Kidney (tissue), 22 donors: ENCODE measurements at places on chromosomes 3 and 15.

DNA sequence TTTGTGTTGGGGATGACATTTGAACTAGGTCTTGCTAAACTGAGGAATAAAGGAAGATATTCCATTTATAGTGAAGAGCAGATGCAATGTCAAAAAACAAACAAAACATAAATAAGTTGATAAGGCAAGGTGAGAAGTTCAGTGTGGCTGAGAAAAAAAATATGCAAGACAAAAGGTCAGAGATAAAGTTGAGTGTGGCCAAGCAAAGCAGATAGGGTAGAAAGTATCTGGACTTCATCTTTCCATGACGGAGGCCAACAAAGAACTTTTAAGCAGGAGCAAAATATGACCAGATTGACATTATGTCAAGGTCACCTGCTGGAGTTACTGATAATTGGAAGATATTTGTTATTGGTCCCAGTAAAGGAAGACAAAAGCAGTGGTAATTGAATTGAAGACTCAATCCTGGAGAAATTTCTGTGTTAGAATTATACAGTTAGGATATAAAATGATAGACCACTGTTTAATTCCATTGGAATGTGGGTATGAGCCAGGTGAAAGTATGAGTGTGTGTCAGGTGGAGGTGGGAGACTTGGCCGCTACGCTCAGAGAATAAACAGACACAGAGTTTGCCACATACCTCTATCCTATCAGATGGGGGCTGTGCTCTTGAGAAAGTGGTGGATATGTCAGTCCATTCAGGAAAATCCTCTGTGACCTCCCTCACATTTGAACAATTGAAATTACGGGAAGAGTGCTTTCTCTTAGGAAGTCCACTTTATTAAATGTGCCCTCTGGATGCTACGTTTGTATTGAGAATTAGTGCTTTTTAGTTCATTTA lies 28.1 kb downstream of the ADIPOQ start:
- DNase-seq = no peak

GRCh38 chr3:79651536-79652065 lies 116.2 kb downstream of the ROBO1 start:
- DNase-seq = no peak

DNA sequence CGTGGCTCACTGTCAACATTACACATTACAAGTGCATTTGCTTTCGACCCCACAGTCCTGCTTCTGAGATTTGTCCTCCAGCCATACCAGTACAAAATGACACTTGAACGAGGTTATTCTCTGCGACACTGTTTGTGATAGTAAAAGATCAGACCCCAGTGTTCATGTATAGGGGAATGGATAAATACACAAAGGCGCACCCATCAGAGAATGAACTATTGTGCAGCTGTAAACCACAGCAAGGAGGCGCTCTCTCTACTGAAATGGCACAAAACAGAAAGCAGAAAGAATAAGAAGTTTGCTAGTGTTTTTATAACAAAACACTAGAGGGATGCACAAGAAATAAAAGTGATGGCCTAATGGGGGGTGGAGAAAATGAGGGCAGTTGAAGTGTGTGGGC lies 4.9 kb upstream of the CHSY1 start:
- DNase-seq = no peak

GRCh38 chr3:20073683-20074082 lies 33.4 kb downstream of the KAT2B start:
- no peak for DNase-seq

DNA sequence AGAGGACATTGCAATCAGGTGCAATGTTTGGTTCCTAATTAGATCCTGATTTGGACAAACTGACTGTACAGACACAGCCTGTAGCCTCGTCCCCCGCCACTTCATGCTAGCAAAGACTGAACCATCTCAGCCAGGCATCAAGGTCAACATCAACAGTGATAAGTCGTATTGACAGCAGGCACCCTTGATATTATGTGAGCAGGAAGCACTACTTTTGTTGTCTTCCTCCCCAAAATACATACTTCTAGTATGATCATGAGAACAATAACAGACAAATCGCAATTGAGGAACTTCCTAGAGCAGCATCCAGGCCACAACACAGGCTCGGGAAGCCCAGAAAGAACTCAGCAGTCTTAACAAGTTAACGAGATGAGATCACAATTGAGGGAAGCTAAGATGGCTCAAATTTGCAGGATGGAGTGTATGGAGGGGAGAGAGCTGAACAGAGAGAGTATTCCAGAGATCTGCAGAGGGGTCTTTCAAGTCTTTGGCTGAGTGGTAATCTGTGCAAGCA lies 20.4 kb downstream of the TGM5 start:
- DNase-seq = no peak

DNA sequence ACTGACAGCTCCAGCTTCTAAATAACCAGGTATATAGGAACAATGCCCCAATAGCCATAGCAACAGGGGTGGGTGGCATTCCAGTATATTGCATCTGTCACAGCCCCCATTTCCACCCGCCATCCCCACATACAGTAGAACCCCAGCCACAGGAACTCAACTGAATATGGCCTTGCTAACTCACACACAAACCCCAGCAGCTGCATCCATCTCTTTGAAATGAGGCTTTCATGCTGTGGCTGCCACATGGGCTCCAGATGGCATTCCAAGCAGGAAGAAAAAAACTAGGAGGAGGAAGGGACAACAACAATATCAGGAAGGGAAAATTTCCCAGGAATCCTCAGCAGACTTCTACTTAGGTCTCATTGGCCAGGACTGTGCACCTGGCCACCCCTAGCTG lies 54.6 kb downstream of the CCR3 start:
- no peak for DNase-seq

GRCh38 chr15:69841113-69841828 lies 256.4 kb downstream of the TLE3 start:
- DNase-seq = peak; percentile 78

GRCh38 chr15:97234851-97235610 lies 725.5 kb upstream of the ARRDC4 start:
- peak; percentile 94 for DNase-seq

- no peak for DNase-seq
These were observed 6.2 kb downstream of the NDUFAF1 start for GRCh38 chr15:41396111-41396510.

- DNase-seq = peak; percentile 3
These were observed 83.7 kb downstream of the SEC22A start for GRCh38 chr3:123285479-123285878.

GRCh38 chr15:44501768-44502366 lies 35.1 kb upstream of the EIF3J start:
- peak; percentile 53 for DNase-seq

- DNase-seq = no peak
These were observed 382.9 kb downstream of the GABRG3 start for GRCh38 chr15:27353856-27354255.

DNA sequence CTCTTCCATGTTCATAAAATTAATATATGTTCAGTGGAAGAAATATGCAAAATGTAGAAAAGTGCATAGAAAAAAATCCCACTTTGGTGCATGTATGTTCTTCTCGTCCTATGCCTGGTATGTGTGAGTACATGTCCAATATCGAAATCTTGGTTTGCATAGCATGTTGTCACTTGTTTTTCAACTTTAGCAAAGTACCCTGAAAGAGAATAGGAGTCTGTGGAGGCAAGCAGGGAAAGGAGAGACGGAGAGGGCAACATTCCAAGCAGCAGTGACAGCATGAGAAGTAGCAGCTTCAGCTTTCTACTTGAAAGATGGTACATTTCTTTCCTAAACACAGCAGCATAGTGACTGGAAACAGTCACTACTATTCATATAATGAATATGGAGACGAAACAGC lies 56.8 kb upstream of the CACNA2D3 start:
- no peak for DNase-seq

- no peak for DNase-seq
These were observed at the start of gene C3orf20 for GRCh38 chr3:14674841-14675240. C3orf20 (plus strand) TSS chr3:14675141; CDS start chr3:14682714, 7,573 bp downstream.

- DNase-seq = no peak
These were observed 531.9 kb downstream of the AGBL1 start for GRCh38 chr15:86611417-86612040.

DNA sequence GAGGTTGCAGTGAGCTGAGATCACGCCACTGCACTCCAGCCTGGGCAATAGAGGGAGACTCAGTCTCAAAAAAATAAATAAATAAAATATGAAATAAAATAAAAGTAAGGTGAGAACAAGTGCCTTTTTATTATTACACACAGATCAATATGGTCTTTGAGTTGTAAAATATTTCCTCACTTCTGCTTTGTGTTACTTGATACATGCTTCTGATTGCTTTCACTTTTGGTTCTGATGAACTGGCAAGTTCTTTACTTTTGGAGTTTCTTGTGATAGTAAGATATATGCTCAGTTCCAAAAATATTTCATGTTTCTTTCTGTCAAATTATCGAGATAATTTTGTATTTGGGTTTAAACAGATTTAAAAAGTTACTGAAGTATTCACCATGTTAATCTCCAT lies 16.6 kb upstream of the GYG1 start:
- no peak for DNase-seq

DNA sequence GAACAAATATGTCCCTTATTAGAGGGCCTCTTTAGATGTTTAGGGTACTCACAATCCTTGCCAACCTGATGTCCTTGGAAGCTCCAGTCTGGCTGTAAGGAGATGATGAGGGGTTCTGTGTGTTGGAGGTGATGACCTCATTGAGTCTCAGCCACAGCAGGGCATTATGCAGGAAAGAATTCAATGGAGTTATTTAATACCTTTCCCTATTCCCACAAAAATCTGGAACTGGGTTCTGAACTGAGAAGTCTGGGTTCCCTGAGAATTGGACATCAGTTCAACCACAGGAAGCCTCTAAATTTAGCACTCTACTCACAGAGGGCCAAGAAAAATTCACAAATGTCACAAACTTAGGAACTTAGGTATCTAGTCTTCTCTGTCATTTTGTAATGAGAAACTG lies 36.9 kb downstream of the SLC35A5 start:
- DNase-seq = no peak

DNA sequence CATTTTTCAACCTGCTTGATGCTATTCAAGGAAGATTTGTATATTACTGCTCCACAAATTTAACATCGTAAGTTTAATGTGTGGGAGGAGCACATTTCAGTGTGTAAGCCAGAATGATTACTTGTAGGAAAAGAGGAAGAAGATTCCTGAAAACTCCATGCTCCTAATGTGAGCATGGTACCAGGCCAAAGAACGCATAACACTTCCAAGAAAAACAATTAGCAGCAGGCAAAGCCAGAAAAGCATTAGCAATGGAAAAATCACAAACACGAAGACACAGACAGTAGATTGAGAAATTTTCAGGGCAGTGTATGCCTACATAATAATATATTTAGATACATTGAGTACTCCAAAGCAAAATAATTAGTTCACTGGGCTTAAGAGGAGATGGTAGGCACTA lies 96.6 kb upstream of the CBLB start:
- peak; percentile 39 for DNase-seq

- no peak for DNase-seq
These were observed 1.2 kb upstream of the UROC1 start for GRCh38 chr3:126518779-126519177.

DNA sequence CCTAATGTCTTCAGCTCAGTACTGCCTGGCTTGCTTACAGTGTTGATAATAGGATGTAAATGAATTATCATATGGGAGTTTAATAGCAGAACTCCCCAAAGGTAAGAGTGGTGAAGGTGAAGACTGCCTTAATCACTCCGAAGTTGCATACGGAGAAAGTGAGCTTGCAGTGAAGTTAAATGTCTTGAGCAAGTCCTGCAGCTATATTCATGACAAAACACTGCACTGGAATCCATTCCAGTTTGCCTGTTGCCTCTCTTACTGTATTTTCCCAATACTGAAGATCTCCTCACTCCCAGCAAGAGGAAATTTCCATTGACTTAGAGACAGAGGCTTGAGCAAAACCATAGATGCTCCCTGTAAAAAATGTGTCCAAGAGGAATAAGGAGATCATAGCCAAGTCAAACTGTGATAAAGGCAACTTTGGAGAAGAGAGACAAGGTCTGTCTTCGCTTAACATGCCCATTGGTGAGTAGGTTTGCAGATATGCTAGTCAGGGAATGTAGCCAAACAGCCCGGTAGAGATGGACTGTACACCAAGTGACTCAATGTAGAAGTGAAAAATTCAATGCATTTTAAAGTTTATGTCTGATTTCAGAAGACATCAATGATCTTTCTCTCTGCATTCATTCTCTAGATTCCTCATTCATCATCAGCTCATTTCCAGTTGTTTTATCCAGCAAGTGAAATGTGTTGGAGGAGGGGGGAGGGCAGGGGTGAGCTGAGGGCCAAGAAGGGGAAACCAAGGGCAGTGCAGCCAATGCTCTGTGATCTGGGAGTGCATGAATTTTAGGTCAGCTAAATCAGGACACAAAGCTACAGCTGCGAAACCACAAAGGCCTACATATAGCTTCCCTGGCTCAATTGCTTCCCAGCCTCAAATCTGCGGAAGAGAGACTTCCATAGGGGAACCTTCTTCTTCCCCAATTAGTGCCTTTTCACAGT lies 667.1 kb upstream of the NR2F2 start:
- no peak for DNase-seq

DNA sequence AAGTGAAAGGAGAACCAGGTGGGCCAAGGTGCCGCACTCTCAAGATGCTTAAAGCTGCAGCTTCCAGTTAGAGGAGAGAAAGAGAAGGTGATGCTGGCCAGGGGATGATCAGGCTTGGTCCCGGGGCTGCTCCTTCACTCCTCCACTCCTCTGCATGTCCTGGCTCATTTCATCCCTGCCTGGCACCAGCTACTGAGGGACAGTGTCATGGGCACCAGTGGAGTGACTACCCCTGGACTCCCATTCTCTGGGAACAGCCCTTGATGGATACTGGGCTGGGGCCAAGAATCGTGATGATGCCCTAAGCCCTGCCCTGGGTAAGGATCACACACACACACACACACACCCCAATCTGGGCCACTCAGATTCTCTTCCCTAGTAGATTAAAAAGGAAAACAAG lies 243.7 kb downstream of the UACA start:
- DNase-seq = no peak

DNA sequence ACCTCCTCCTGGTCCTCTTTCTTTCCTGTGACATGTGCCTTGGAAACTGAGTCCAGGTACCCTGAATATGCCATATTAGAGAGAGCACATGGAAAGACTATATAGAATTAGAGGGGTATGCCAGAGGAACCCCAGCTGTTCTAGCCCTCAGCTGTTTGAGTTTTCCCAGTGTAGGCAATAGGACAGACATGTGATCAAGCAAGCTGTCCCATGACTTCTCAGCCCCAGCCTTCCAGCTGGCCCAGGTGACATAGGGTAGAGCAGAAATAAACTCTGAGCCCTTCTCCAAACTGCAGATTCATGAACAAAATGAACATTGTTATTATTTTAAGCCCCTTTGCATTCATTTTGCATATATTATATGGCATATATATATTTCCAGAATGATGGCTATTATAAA lies 118.7 kb downstream of the PPM1L start:
- no peak for DNase-seq
